ENCODE measurements at places on chromosomes 1 and 21. TPM values are rescaled to one million over a fixed set of nuclear protein-coding genes. Genes with fewer than 3 reads are reported as not detected.

The CYP4X1 gene
- total RNA-seq, result not detected

The GJA4 gene
- not detected for total RNA-seq

The FCRL4 gene
- not detected for total RNA-seq

The APCS gene
- not detected for total RNA-seq

The SPRR2E gene
- total RNA-seq, result not detected

The SYDE2 gene
- total RNA-seq, result 1.5 TPM

The ATXN7L2 gene
- 10.5 TPM for total RNA-seq

The VWA5B1 gene
- total RNA-seq, result not detected

The SPRR2B gene
- total RNA-seq, result not detected

The ERG gene
- total RNA-seq, result not detected

The NCF2 gene
- 22.9 TPM for total RNA-seq

The HOOK1 gene
- 1.9 TPM for total RNA-seq

The RWDD3 gene
- total RNA-seq, result 15.3 TPM

The NR1I3 gene
- not detected for total RNA-seq

The HSPG2 gene
- total RNA-seq, result 0.91 TPM

The BRINP2 gene
- not detected for total RNA-seq

The MCOLN3 gene
- 3.4 TPM for total RNA-seq

The WDTC1 gene
- 24.4 TPM for total RNA-seq

The RIMKLA gene
- 1.2 TPM for total RNA-seq

The DNASE2B gene
- total RNA-seq, result not detected

The CSF3R gene
- total RNA-seq, result 1.2 TPM

The PLXNA2 gene
- 0.89 TPM for total RNA-seq

The CLK2 gene
- 89.5 TPM for total RNA-seq

The GJC2 gene
- 0.75 TPM for total RNA-seq

The NID1 gene
- 0.07 TPM for total RNA-seq

The VANGL1 gene
- 16.8 TPM for total RNA-seq

The ZNF593OS gene
- not detected for total RNA-seq

The RHBG gene
- total RNA-seq, result not detected

The DNAJC28 gene
- total RNA-seq, result 0.23 TPM

The STPG1 gene
- 6.6 TPM for total RNA-seq

The CITED4 gene
- total RNA-seq, result 8.5 TPM

The FAM110D gene
- not detected for total RNA-seq

The CFHR1 gene
- total RNA-seq, result not detected

The OR2L3 gene
- not detected for total RNA-seq

The OR2L5 gene
- total RNA-seq, result not detected

The LDLRAD2 gene
- not detected for total RNA-seq

Measured in T-helper 2 cell treated with Interferon-gamma antibody and Interleukin-4, amounts not matched to agents 100 ng/mL and 5 ng/mL, for 36 hours (primary cell).